Progenitor cell of endocrine pancreas (in vitro differentiated cells): ENCODE measurements at places on chromosomes 5 and 9.

GRCh38 chr5:178086266-178086665 lies 27.1 kb upstream of the N4BP3 start:
- H3K36me3 ChIP-seq, result no peaks in the 10 kb centered on the region
- H3K27ac ChIP-seq, result no peak overlapping the region
- H3K4me1 ChIP-seq, result peaks cover 1% of the 10 kb centered on the region
- DNase-seq, result no peak
- H3K4me3 ChIP-seq, result no peak overlapping the region
- peaks cover 17% of the 10 kb centered on the region for H3K27me3 ChIP-seq

DNA sequence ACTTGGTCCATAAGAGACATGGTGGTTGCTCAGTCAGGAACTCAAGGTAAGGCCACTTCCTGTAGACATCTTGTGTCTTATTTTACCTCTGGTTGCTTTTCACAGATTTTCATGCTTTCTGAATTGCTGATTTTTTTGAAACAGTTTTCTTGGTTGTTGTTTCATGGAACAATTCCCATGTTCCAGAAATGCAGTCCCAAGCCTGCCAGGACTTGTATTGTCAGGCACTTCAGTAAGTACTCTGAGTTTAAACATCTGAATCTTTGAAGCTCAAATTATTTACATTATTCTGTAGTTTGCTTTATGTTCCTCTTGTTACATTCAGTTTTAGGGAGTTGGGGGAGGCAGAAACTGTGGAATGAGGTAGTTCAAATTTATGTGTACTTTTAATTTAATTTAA lies 290.2 kb downstream of the DMRT2 start:
- peaks cover 9% of the 10 kb centered on the region for H3K27me3 ChIP-seq
- no peak for DNase-seq
- H3K4me1 ChIP-seq, result no peaks in the 10 kb centered on the region
- no peaks in the 10 kb centered on the region for H3K36me3 ChIP-seq
- H3K4me3 ChIP-seq, result no peak overlapping the region

DNA sequence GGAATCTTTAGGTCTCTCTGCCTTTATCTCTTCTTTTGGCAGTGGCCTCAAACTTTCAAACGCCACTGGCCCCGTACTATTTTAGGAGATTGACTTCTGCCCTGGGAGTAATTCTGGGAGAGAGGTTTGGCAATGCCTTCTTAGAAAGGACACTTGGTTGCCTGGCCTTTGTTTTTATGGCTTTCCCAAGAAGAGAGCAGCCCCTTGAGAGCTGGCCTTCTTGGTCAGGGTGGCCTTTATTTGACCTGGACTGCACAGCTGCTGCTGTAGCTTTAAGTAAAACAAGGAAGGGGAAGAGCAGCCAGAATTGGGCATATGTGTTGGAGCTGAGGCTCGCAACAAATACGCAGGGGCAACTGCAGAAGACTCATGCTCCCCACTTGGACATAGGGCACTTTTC lies 60.8 kb downstream of the PTPN3 start:
- H3K4me1 ChIP-seq, result peaks cover 6% of the 10 kb centered on the region
- peaks cover 3% of the 10 kb centered on the region for H3K36me3 ChIP-seq

GRCh38 chr5:107147589-107147988 lies 523.1 kb downstream of the EFNA5 start:
- H3K27me3 ChIP-seq, result no peaks in the 10 kb centered on the region
- no peak for DNase-seq
- peaks cover 9% of the 10 kb centered on the region for H3K4me1 ChIP-seq
- no peak overlapping the region for H3K4me3 ChIP-seq

- no peaks in the 10 kb centered on the region for H3K36me3 ChIP-seq
- H3K27ac ChIP-seq, result no peak overlapping the region
- H3K4me3 ChIP-seq, result no peak overlapping the region
- H3K27me3 ChIP-seq, result no peaks in the 10 kb centered on the region
Observed at GRCh38 chr5:69078921-69079540, 14.8 kb upstream of the SLC30A5 start.

- no peaks in the 10 kb centered on the region for H3K27me3 ChIP-seq
- no peaks in the 10 kb centered on the region for H3K36me3 ChIP-seq
- peaks cover 4% of the 10 kb centered on the region for H3K4me1 ChIP-seq
- no peak overlapping the region for H3K27ac ChIP-seq
- DNase-seq, result no peak
- no peak overlapping the region for H3K4me3 ChIP-seq
Observed at GRCh38 chr5:133147411-133147810, 95.6 kb downstream of the HSPA4 start.

DNA sequence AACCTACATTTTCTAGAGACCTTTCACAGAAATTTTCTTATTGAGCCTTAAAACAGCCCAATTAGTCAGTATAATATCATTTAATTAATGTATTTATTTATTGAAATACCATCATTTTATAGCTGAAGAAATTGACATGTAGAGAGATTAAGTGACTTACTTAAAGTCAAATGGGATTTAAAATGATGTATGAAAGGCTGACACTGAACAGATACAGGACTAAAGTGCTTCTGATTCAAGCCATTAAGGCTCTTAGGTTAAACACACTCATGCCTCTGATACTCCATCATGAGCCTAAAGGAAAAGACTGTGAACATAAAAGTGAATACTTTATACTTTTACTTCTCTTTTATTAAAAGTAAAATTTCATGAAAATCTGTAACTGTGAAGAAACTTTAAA lies 12.8 kb downstream of the C9orf72 start:
- DNase-seq, result no peak
- no peaks in the 10 kb centered on the region for H3K27me3 ChIP-seq
- no peak overlapping the region for H3K4me3 ChIP-seq
- H3K36me3 ChIP-seq, result peaks cover 5% of the 10 kb centered on the region
- no peak overlapping the region for H3K27ac ChIP-seq

GRCh38 chr5:92380069-92380770 lies 997.1 kb upstream of the ARRDC3 start:
- no peak for DNase-seq
- H3K4me3 ChIP-seq, result no peak overlapping the region
- no peak overlapping the region for H3K27ac ChIP-seq
- no peaks in the 10 kb centered on the region for H3K36me3 ChIP-seq
- H3K27me3 ChIP-seq, result peaks cover 2% of the 10 kb centered on the region

DNA sequence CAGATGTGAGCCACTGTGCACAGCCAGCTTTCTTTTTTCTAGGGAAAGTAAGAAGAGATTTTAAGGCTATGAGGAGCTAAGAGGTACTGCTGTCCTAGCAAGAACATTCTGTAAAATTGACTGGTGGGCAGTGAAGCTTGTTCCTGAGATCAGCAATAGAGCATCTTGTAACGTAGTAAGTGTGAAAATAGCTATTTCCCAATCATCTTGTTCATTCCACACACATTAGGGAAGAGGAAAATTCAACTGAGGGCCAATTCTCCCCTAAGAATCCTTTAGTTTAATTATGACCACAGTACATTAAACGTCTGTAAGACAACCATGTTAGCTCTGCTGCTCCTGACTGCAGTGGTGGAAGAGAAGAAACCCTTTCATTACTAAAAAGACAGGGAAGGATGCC lies 246.2 kb downstream of the EFNA5 start:
- no peak overlapping the region for H3K4me3 ChIP-seq
- no peaks in the 10 kb centered on the region for H3K36me3 ChIP-seq
- no peak overlapping the region for H3K27ac ChIP-seq
- no peaks in the 10 kb centered on the region for H3K4me1 ChIP-seq

GRCh38 chr5:51033215-51033614 lies 350.0 kb upstream of the ISL1 start:
- no peaks in the 10 kb centered on the region for H3K27me3 ChIP-seq
- no peak overlapping the region for H3K27ac ChIP-seq

GRCh38 chr5:136236479-136237083 lies 43.6 kb upstream of the SMIM32 start:
- H3K27me3 ChIP-seq, result peaks cover 10% of the 10 kb centered on the region
- no peak overlapping the region for H3K27ac ChIP-seq
- no peaks in the 10 kb centered on the region for H3K4me1 ChIP-seq
- H3K4me3 ChIP-seq, result no peak overlapping the region
- no peak for DNase-seq
- no peaks in the 10 kb centered on the region for H3K36me3 ChIP-seq

GRCh38 chr9:81600631-81601030 lies 88.7 kb downstream of the TLE1 start:
- H3K4me3 ChIP-seq, result no peak overlapping the region
- H3K36me3 ChIP-seq, result peaks cover 49% of the 10 kb centered on the region
- peaks cover 19% of the 10 kb centered on the region for H3K4me1 ChIP-seq
- no peaks in the 10 kb centered on the region for H3K27me3 ChIP-seq

DNA sequence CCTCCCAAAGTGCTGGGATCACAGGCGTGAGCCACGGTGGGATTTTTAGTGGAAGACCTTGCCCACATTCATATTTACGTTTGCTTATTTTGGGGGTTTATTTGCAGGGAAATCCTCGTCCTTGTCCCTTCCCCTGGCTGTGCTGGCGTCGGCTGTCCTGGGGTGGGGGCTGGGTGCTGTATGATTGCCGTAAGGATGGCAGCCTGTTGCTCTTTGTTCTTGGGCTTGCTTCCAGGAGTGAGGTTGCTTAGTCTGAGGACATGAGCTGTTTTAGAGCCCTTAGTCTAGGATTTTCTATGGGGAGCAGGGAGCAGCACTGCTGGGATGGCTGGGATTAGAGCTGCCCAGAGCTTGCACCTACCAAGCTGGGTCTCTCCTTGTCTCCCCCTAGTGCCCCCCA lies 85.8 kb upstream of the ASS1 start:
- H3K27me3 ChIP-seq, result peaks cover 3% of the 10 kb centered on the region
- no peak for DNase-seq
- no peak overlapping the region for H3K4me3 ChIP-seq
- no peak overlapping the region for H3K27ac ChIP-seq
- H3K36me3 ChIP-seq, result no peaks in the 10 kb centered on the region

DNA sequence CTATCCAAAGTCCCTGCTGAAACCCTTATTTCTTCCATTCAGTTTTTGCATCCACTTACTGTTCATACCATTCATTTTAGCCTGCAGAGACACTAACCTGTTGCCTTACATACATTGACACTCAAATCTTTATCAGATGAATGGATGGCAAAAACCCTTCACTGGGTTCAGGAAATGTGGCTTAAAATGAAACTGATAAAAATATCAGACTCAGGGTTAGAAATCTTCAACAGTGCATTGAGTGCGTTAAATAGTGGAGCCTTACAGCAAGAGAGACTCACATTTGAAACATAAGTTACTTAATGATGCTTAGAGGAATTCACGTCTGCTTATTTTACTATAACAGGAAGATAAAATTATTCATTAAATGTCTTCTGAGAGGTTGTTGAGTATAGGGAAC lies 28.0 kb upstream of the BNC2 start:
- no peaks in the 10 kb centered on the region for H3K4me1 ChIP-seq
- DNase-seq, result no peak
- H3K27ac ChIP-seq, result no peak overlapping the region
- H3K27me3 ChIP-seq, result no peaks in the 10 kb centered on the region
- no peak overlapping the region for H3K4me3 ChIP-seq

DNA sequence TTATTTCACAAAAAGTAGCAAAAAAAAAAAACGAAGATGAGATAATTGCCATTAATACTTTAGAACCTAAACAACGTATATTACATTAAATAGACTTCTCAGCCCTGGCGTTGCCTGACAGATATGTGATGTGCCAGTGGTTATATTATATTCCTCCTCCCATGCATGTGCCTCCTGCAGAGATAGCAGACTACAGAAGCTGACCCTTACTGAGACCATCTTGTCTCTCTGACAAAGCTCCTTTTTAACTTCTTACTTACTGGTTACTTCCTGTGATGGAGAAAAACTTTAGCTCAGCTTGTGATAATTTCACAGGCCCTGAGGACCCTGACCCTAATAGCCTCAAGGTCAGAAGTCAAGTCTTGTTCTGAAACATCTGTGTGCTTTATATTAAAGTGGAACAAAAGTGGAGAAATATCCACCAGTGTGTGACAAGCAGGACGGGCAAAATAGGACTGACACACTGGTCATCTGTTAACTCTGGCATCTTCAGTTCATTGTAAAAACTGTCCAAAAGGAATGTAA lies 80.6 kb upstream of the POU5F2 start:
- no peak overlapping the region for H3K4me3 ChIP-seq
- peaks cover 7% of the 10 kb centered on the region for H3K36me3 ChIP-seq
- H3K27ac ChIP-seq, result no peak overlapping the region

GRCh38 chr9:23941051-23941450 lies 115.0 kb upstream of the ELAVL2 start:
- H3K27ac ChIP-seq, result no peak overlapping the region
- no peaks in the 10 kb centered on the region for H3K27me3 ChIP-seq
- H3K36me3 ChIP-seq, result no peaks in the 10 kb centered on the region
- H3K4me1 ChIP-seq, result no peaks in the 10 kb centered on the region
- H3K4me3 ChIP-seq, result no peak overlapping the region

DNA sequence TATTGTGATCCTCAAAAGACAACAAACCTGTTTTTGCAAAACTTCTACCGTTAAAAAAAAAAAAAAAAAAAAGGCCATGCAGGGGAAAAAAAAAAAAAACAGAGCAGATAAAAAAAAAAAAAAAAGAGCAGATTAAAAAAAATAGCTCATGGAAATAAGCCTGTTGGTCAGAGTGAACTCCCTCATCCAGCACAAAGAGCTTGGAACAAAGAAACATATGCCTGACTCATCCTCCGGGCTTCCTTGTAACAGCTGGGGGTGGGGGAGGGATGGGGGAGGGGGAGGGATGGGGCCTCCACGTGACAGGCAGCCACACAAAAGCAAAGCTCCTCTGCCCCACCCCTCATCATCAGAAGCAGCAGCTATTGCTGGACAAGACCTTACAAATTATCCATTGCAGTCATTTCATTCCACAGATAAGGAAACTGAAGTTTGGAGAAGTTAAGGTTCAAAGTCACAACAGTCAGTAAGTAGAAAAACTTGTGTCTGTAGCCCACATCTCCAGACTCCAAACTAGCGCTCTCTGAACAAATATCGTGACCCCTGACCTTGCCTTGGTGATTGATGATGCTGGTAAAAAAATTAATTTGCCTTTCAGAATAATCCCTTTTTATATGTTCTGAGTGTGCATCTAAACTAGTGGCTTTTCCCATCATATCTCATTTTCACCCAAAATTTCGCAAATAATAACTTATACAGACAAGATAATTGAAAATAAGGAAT lies 38.9 kb downstream of the SLC35D2 start:
- no peaks in the 10 kb centered on the region for H3K27me3 ChIP-seq
- no peak overlapping the region for H3K27ac ChIP-seq
- no peak overlapping the region for H3K4me3 ChIP-seq
- H3K36me3 ChIP-seq, result peaks cover 20% of the 10 kb centered on the region
- no peak for DNase-seq
- peaks cover 17% of the 10 kb centered on the region for H3K4me1 ChIP-seq

DNA sequence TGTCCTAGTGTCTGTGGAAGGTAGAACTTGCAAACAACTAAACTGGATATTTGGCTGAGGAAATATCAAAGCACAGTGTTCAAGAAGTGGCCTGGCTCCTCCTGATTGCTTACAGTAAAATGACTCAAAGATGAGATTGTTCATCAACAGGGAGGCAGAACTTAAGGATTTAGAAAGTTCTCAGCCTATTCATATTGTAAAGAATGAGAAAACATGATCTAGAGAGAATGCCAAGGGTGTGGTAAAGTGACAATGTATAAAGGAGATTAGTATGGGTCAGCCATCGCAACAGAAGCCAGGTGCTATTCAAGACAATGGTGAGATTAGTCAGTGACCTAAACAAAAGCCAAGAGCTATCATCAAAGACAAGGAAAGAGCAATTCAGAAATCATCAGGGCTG lies 372.3 kb downstream of the SPOCK1 start:
- H3K4me3 ChIP-seq, result no peak overlapping the region
- H3K27me3 ChIP-seq, result peaks cover 3% of the 10 kb centered on the region
- H3K4me1 ChIP-seq, result peaks cover 10% of the 10 kb centered on the region
- no peak overlapping the region for H3K27ac ChIP-seq

- H3K27me3 ChIP-seq, result no peaks in the 10 kb centered on the region
- H3K4me1 ChIP-seq, result peaks cover 5% of the 10 kb centered on the region
- H3K36me3 ChIP-seq, result peaks cover 4% of the 10 kb centered on the region
- no peak overlapping the region for H3K27ac ChIP-seq
Observed at GRCh38 chr9:125485471-125486151, 221.4 kb downstream of the MAPKAP1 start.

GRCh38 chr5:95671826-95672225 lies 11.0 kb downstream of the SPATA9 start:
- H3K4me1 ChIP-seq, result peaks cover 7% of the 10 kb centered on the region
- no peak overlapping the region for H3K27ac ChIP-seq
- DNase-seq, result no peak
- H3K27me3 ChIP-seq, result no peaks in the 10 kb centered on the region
